ENCODE measurements at places on chromosomes 11 and 22.

- DNase-seq: no peak
These were observed 24.1 kb downstream of the PTDSS2 start for GRCh38 chr11:473962-474785.

DNA sequence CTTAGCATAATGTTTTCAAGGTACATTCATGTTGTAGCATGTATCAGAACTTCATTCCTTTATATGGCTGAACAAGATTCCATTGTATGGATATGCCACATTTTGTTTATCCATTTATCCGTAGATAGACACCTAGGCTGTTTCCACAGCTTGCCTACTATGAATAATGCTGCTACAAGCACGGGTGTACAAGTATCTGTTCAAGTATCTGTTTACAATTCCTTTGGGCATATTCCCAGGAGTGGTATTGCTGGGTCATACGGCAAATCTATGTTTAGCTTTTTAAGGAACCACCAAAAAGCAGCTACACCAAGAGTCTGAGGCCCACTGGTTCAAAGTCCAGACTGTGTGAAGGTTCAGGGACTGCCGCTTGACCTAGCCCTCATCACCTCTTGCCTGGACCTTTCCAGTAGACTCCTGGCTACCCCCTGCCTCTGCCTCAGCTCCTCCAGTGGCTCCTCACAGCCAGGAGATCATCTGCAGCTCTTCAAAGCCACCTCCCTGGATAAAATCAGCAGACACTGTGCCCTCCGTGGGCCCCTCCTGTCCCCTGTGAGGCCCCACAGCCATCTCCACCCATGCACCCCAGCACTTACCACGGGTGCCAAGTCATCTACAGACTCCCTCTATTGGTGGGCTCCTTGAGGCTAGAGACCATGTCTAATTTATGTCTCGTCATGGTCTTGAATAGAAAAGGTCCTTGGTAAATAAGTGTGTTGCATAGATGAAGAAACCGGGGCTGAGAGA is 160.3 kb downstream of the MN1 start:
- DNase-seq: no peak

- DNase-seq: no peak
These were observed 47.1 kb upstream of the OPCML start for GRCh38 chr11:133579165-133580031.

GRCh38 chr11:102545701-102546100 is 15.2 kb upstream of the MMP7 start:
- no peak for DNase-seq

GRCh38 chr22:37521236-37521739 is 2.1 kb upstream of the CARD10 start:
- DNase-seq: no peak

DNA sequence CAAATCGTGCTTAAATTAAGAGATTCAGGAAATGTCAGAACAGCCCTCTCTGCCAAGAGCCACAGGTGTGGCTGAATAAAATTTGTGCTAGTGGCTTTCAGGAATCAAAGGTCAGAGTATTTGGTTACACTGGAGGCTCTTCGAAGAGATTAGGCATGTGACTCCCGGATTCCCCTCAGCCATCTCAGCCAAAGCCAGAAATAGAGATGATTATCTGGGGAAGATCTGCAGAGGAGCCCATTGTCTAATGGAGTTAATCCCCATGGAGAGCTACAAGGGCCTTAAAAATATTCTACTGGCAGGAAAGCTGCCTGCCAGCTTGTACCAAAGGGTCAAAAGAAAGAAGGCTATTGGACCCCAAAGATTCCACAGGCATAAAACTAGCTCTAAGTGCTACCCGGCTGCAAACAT is 1259.5 kb downstream of the TBC1D22A start:
- DNase-seq: no peak

DNA sequence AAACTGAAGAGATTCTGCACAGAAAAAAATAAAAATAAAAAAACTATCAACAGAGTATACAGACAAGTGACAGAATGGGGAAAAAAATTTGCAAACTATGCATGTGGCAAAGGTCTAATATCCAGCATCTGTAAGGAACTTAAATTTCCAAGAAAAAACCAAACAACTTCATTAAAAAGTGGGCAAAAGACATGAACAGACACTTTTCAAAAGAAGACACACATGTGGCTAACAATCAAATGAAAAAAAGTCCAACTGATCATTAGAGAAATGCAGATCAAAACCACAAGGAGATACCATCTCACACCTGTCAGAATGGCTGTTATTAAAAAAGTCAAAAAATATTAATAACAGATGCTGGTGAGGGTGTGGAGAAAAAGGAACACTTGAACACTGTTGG is 64.3 kb downstream of the APIP start:
- DNase-seq: no peak

DNA sequence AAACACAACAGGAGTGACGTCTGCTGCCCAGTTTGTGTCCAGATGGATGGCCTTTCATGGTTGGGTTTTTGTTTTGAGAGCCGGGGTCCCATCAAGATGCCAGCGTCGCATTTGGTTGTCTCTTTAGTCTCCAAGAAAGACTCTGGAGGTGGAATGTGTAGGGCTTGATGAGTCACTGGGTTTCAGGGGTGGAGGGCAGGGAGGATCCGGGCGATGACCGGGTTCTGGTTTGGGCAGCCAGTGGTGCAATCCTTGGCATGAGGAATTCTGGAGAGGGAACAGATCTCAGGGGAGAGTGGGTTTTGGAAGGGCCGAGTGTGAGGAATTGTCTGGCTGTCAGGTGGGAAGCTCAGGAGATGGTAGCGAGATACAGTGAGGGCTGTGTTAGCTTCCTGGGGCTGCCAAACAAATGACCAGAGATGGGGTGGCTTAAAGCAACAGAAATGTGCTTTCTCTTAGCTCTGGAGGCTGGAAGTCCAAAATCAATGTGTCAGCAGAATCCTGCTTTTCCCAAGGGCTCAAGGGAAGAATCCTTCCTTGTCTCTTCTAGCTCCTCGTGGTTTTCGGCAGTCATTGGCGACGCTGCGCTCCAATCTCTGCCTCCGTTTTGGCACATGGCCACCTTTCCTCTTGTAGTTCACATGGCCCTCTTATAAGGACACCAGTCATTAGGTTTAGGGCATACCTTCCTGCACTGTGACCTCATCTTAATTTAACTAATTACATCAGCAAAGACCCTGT is 26.4 kb upstream of the PPFIA1 start:
- DNase-seq: no peak

GRCh38 chr11:110715541-110715940 is 3.3 kb upstream of the ARHGAP20 start:
- no peak for DNase-seq

DNA sequence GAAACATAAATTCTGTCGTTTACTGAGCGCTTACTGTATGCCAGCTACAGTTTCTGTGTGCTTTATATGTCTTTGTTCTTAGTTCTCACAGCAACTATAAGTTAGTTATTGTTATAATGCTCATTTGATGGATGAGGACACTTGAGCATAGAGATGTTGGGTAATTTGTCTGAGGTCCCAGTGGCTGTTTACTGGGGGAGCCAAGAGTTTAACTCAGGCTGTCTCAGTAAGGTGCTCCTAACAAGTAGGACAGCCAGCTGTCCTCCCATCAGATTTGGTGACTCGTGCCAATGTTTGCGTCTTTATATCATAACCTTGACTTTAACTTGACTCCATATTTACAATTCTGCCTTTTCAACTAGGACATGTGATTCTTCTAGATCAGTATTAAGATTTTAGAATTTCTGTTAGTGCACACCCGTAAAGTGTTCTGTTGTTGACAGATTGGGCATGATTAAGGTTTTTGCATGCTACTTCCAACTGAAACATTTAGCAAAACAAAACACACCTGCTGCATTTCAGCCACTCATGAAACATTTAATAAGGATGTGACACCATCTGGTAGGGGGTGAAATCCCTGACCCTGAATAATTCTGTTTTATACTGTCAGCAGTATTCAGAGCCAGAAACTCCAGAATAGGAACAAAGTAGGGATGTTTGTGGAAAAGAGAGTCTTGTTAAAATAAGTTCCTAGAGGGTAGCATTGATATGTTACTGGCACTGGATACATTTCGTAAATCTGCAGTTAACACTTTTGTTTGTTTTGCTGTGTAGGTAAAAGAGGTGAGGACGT is 1.9 kb downstream of the REXO2 start:
- DNase-seq: no peak

GRCh38 chr22:48382197-48382596 is 1445.5 kb downstream of the BRD1 start:
- DNase-seq: no peak

DNA sequence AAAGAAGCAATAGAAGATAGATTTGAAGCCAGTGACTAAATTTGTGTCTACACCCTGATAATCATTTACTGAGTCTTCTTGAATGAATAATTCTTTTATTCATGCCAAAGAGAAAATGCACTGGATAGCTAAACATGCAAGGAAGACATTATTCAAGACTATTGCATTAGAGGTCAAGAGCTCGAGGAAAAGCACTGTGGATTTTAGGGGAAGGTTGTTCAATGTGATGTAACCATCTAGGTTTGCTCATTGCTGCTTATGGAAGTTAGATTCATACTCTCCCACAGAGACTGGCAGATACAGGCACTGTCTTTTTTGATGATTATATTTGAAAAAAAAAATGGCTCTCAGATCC is 682.1 kb downstream of the KCNA4 start:
- DNase-seq: no peak

- DNase-seq: no peak
These were observed 3.7 kb downstream of the OR8B2 start for GRCh38 chr11:124380585-124380984.

GRCh38 chr11:126949066-126949891 is 51.3 kb downstream of the KIRREL3 start:
- DNase-seq: no peak

GRCh38 chr11:107276077-107276476 is 181.5 kb downstream of the CWF19L2 start:
- no peak for DNase-seq

All from stimulated activated CD4-positive, alpha-beta T cell treated with anti-CD3 and anti-CD28 coated beads, Interleukin-2, amount 100 ng/mL, for 24 hours (primary cell).